Inflammatory macrophage treated with lipopolysaccharide for 4 hours (primary cell): ENCODE measurements at places on chromosomes 6 and 20.

- no peak for DNase-seq
Measured at GRCh38 chr6:19994909-19995308, 157.7 kb downstream of the ID4 start.

GRCh38 chr6:6052216-6052615 is 45.5 kb upstream of the NRN1 start:
- DNase-seq: no peak

DNA sequence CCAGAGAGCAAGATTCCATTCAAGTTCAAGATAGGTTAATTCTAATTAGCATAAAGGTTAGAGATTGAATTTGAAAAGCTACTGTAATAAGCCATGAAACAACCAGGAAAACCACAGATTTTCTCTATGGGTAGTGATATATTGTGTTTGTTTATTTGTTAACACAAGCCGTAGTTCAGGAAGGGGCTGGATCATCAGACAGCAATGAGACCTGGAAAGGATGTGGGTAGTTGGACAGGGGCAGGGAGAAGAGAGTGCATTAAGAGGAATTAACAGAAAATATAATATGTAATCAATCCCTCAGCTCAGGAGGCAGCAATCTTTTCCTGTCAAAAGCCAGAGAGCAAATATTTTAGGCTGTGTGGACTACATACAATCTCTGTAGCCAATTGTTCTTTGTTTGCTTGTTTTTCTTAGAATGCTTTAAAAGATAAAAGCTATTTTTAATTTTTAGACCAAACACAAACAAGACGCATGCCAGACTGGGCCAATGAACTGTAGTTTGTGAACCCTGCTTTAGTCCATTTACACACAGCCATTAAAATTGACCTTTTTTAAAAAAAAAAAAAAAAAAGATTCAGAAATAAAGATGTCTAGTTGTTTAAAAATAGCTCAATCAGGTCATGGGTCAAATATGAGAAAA is 398.7 kb upstream of the MARCKS start:
- DNase-seq: no peak

DNA sequence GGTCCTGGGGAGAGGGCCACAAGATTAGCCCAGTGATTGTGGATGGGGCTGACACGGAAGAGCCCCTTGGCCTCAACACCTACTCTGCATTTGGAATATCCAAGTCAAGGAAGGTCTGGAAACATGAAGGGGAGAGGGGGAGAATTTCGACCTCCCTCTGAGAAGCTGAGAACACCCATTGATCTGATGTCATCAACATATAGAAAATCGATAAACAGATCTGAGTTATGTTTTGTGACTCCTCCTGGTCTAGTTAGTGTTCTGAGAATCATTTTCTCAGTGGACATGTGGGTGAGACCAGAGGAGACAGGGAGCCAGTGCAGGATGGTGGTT is 108.0 kb downstream of the SLC22A3 start:
- no peak for DNase-seq

DNA sequence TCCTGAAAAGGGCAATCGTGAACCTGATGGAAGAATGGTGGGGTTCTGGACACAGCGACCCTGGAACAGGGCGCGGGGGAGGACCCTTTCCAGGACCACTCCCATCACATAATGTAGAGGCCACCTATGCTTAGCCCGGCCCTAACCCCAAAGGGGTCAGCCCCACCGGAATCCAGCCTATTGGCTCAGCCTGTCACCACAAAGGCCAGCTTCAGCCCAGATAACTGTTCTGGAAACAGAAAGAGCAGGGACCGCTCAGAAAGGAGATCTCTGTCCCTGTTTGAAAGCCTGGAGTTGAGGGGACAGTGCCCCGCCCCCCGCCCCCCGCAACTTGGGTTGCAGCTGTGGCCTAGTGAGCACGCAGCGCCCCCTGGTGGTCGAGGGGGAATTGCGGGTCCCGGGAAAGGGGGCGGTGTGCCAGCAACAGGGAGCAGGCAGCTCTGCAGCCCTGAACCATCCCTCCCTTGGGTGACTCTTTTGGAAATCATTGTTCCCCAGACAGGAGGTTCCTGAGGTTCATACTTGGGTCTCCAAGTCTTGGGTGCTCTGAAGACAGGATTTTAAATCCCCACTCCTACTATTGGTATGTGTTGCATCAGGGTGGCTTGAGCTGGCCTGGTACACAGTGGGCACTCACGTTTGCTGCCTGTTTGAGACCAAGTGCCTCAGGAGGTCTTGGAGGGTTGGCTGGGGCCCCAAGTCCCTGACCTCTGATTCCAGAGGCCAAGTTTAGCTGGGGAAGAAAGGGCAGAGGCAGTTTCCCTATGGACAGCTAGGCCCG is 1.5 kb downstream of the SIGLEC1 start:
- peak; percentile 65 for DNase-seq

DNA sequence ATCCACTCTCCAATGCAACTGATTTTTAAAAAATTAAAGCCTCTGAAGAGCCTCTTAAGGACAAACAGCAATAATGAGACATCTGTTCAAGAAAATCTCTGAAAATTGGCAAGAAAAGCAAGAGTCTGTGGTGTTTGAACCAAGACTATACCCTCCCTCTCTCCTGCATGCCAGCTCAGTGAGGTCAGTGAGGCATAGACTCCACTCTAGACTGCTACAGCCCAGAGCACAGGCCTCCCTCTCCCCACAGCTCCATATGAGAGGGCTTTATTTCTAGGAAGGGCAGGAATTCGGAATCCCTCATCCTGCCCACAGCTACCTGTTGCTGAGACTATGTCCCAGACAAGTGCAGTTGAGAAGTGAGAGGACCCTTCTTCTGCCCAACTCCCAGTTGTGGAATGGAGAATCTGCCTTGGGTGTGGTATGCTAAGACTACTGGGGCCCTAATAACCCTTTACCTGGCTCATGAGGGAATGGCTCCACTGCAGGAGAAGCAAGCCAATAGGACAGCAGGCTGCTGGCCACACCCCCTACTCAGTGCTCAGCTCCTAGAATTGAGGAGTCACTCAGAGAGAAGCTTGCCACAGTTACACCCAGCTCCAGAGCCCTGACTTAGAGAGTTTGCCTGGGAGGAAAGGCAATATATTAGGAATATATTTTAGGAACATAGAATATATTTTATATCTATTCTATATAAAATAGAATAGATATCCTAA is 22.7 kb upstream of the HLA-DQA1 start:
- DNase-seq: no peak

GRCh38 chr6:74075323-74075722 is 379.3 kb downstream of the CD109 start:
- no peak for DNase-seq
